Bronchial epithelial cell (primary cell): ENCODE measurements at places on chromosomes 4 and X.

- DNase-seq = no peak
These were observed 5.1 kb downstream of the UBE2A start for GRCh38 chrX:119579414-119579813.

- peak; percentile 48 for DNase-seq
These were observed 6.8 kb upstream of the CDKL2 start for GRCh38 chr4:75637176-75637575.

DNA sequence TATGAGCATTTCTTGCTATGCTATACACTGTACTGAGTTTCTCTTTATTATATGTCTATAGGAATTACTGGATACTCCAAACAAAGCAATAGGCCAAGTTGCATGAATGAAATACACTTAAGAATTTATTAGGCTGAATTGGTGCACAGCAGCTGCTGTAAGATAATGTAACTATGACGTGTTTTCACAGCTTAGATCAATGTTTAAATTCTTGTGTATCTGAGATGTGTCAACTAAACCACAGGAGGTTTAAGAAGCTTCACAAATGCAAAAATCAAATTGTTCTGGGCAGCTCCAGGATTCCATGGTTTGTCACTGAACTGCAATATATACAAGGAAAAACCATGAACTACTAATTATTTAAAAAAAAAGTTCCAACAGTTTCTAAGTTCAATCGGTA lies 156.7 kb downstream of the MAPK10 start:
- no peak for DNase-seq

- DNase-seq = peak; percentile 13
These were observed 2.1 kb upstream of the ZMYM3 start for GRCh38 chrX:71256051-71256450.

- peak; percentile 5 for DNase-seq
These were observed 26.7 kb downstream of the SULT1E1 start for GRCh38 chr4:69833251-69833650.

DNA sequence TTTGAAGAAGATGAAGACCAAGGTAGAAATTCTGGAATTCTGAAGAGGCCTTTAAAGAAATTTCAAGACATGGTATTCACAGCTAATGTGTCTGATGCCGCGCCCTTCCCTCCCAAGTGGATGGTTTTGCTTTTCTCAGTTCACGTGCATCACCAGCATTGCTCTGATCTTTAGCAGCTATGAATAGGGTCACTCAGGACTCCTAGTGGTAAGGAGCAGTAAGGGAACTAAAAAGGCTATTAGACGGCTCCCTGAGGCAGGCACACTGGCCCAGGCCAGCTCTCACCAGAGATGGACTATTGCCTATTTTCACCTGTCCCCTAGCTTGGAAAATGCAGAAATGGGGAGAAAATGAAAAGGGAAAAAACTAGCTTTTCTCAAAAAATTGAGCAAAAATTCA lies 447.5 kb upstream of the RASGEF1B start:
- peak; percentile 23 for DNase-seq
